ENCODE measurements at places on chromosomes 2 and 18. TPM values are rescaled to one million over a fixed set of nuclear protein-coding genes. Genes with fewer than 3 reads are reported as not detected.

Gene TPO
- 0.06 TPM for total RNA-seq

Gene SIX3
- total RNA-seq, result 0.28 TPM

Gene INO80D
- 24.3 TPM for total RNA-seq

Gene EVA1A
- total RNA-seq, result 2.2 TPM

Gene NEU2
- not detected for total RNA-seq

Gene PJVK
- total RNA-seq, result 7.9 TPM

Gene NT5DC4
- not detected for total RNA-seq

Gene CCDC102B
- total RNA-seq, result 21.2 TPM

Gene DTNA
- 90.4 TPM for total RNA-seq

Gene SNORC
- total RNA-seq, result 4.6 TPM

Gene CYS1
- 2.0 TPM for total RNA-seq

Gene SCN2A
- 107 TPM for total RNA-seq
